ENCODE measurements at places on chromosomes 5 and 9.

DNA sequence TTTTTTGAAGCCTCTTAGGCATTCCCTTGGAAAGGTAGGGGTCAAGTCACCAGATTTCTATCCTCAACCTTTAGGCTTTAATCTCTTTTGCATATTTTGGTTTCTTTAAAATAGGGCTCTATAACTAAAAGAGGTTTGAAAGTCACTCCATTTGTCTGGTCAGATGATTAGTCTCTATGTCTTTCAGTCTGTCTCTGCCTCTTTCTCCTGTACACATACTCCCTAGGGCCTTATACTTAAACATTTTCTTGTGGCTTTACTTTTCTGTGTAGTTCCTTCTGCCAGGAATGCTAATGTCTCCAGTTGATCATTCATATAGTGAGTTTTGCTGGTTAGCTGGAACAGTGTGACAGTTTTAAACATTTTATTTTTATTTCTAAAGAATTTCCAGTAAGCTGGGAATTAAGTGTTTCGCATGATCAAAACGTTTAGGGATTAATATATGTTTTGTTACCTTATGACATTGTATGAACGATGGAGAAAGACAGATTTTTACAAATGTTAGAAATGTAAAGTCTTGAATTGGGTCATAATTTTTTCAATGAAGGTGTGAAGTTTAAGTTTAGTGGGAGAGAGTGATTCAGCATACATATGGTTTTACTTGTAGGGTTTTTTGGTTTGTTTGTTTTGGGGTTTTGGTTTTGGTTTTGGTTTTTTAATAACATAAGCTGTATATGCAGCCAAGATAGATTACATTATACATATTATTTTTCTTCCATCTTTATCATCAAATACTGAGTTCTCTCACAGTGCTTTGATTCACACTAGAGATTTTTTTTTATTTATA, 90.6 kb downstream of the ZCCHC7 start:
- no peak for DNase-seq

- DNase-seq = no peak
Observed at GRCh38 chr9:86529496-86530275, 175.5 kb upstream of the TUT7 start.

GRCh38 chr9:94164806-94165549, 80.7 kb downstream of the PTPDC1 start:
- DNase-seq = no peak

GRCh38 chr5:77300451-77300850, 90.0 kb downstream of the PDE8B start:
- DNase-seq = no peak

GRCh38 chr9:93262537-93263310, 78.8 kb downstream of the WNK2 start:
- no peak for DNase-seq

DNA sequence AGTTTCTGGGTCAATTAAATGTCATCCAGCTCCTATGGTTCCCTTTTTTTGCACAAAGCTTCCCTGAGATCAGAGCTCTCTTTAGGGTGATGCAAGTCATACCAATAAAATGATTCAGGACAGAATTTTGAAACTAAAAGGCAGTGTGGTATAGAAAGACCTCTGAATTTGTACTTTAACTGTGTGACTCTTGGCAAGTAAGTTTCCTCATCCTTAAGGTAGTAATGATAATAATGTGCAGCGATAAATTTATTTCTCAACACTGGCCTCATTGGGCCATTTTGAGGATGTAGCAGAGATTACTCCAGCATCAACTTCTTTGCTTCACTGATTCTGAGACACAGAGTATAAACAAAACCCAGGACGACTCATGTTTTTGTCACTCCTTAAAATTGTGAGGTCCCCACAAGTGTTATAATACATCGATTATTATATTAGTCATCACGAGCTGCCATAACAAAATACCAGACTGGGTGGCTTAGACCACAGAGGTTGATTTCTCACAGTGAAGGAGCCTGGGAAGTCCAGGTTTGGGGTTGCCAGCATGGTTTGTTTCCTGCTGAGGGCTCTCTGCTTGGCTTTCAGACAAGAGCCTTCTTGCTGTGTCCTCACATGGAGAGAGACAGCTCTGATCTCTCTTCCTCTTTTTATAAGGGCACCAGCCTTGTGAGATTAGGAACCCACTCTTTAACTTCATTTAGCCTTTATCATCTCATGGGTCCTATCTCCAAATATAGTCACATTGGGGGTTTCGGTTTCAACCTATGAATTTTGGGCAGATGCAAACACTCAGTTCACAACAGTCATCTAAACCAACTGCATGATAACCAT, 293.0 kb downstream of the ZNF608 start:
- DNase-seq = peak; percentile 16

GRCh38 chr5:56148453-56148971, 84.6 kb downstream of the ANKRD55 start:
- DNase-seq = peak; percentile 61

DNA sequence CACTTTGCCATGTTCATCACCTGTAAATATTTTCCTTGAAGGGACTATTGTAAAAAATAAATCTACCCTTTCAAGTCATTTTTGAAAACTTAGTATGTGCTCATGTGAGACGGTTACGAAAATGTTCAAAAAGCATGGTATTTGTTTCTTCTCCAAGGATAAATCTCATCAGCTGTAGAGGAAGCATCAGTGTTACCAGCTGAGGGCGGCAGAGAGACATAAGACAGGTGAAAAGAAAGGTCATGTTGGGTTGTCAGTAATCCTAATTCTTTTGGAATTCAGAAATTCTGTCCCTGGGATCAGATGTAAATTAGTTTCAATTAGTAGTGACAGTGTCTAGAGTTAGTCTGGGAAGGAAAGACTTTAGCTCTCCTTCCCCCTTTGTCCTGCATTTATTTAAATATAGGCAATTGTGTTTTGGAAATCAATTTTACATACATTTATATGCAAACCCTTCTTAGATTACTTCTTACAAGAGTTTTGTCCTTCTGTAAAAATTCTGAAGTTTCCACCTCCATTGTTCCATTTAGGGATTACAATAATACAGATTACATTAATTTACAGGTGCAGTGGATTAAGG, 791.9 kb upstream of the CDH6 start:
- DNase-seq = no peak

- no peak for DNase-seq
Observed at GRCh38 chr5:83404182-83404716, 67.3 kb upstream of the VCAN start.

- DNase-seq = no peak
Observed at GRCh38 chr9:13397661-13398060, 118.2 kb upstream of the MPDZ start.

DNA sequence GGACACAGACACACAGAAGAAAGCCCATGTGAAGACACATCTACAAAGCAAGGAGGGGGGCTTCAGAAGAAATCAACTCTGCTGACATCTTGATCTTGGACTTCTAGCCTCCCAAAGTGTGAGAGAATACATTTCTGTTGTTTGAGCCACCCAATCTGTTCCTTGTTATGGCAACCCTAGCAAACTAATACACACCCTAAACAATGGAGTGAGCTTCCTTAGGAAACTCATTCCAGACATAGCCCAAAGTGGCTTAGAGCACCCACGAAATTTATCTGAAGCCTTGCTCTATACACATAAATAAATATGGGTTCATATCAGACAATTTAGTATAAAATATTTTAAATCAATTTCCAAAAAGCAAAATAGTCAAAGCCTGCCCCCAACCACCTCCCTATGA, 7.6 kb upstream of the TBC1D2 start:
- DNase-seq = no peak

GRCh38 chr9:34143116-34143515, 16.6 kb upstream of the DCAF12 start:
- DNase-seq = no peak

- DNase-seq = no peak
Observed at GRCh38 chr5:61177716-61178115, 15.4 kb upstream of the SMIM15 start.

DNA sequence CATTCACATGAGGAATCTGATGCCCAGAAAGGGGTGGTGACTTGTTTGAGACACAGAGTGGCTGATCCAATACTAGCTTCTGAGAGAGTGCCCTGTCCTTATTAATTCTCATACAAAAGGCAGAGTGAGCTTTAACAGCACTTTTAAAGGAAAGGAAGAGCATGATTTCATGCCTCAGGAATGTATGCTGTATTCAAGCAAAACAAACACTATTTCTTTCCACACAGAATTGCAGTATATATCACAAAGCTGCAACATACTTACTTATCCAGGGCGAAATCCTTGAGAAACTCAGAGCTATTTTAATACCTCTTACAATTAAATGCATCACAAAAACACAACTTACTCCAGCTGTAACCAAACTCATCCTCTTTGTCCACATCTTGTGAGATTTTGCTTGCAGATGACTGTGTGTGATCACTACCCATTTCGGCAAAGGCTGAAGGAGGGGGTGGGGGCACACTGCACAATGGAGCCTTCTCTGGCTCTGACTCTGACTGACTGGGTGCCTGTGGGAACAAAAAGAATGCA, 139.8 kb downstream of the MPDZ start:
- no peak for DNase-seq

- no peak for DNase-seq
Observed at GRCh38 chr5:40198736-40199135, 481.0 kb upstream of the PTGER4 start.

DNA sequence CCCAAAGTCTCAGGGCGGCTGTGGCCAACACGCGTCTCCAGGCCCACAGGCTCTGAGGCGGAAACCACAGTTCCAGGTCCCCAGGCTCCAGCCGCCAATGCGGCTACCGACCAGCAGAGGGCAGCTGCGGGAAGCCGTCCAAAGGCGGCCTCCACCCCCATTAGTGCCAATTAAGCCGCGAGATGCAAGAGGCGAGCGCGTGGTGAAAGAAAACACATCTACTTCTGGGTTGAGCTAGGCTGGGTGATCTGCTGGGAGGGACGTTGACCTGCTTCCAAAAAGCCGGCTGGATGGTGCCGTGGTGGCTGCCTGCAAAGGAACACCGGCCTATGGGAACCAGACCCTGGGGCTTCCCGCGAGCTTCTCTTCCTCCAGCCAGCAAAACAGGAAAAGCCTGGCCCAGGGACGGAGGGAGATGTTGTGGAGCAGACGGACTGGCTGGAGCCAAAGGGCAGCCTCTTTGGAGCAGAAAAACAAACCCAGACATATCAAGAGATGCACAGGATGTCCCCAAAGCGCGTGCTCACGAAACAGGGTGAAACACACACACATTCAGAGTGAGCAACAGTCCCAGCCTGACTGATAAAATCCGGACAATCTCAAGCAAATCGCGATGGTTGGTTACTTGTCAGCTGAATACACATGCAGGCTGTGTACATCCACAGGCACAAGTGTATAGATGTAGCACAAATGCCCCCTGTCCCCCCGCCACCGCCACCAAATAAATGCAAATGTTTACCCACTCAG, 187.1 kb upstream of the BRINP1 start:
- peak; percentile 61 for DNase-seq

- DNase-seq = no peak
Observed at GRCh38 chr5:10233011-10233410, 16.7 kb downstream of the ATPSCKMT start.

GRCh38 chr5:107589520-107590193, 81.1 kb downstream of the EFNA5 start:
- no peak for DNase-seq

- no peak for DNase-seq
Observed at GRCh38 chr9:124386201-124386600, 29.0 kb downstream of the PSMB7 start.

DNA sequence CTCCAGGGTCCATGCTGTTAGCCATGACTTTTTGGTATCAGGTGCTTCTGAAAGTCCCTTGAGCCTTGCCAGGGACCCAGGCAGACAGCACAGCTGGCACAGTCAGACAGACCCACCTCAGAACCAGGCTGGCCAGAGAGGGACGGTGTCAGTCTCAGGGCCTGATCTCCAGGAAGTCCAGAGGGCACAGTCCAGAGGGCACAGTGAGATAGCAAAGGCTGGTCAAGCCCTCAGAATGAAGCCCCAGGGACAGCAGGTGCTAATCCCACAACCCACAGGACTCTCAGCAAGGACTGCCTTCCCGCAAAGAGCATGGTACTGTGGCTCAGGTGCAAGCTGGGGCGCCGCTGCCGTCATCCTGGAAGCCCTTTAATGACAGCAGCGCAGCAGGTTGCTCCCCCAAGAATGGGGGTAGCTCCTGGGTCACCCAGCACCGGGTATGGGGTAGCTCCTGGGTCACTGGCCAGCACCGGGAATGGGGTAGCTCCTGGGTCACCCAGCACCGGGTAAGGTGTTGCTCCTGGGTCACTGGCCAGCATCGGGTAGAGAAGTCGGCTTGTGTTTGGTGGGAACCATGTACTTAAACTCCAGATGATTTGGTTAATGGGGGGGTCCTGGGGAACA, 105.6 kb upstream of the PHYKPL start:
- DNase-seq = no peak

- DNase-seq = no peak
Observed at GRCh38 chr5:142906863-142907671, 136.9 kb downstream of the ARHGAP26 start.

GRCh38 chr9:78296201-78296892, 578 bp upstream of the PSAT1 start:
- peak; percentile 18 for DNase-seq

DNA sequence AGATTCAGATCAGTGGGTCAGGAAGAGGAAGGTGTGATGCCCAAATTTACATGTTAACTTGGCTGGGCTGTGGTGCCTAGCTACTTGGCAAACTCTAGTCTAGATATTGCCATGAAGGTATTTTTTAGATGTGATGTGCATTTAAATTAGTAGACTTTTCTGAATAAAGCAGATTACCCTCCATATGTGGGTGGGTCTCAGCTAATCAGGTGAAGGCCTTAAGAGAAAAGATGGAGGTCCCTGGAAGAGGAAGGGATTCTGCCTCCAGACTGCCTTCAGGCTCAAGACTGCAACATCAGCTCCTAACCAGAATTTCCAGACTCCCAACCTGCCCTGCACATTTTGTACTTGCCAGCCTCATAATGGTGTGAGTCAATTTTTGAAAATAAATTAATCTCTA, 115.8 kb downstream of the CEMIP2 start:
- DNase-seq = no peak

DNA sequence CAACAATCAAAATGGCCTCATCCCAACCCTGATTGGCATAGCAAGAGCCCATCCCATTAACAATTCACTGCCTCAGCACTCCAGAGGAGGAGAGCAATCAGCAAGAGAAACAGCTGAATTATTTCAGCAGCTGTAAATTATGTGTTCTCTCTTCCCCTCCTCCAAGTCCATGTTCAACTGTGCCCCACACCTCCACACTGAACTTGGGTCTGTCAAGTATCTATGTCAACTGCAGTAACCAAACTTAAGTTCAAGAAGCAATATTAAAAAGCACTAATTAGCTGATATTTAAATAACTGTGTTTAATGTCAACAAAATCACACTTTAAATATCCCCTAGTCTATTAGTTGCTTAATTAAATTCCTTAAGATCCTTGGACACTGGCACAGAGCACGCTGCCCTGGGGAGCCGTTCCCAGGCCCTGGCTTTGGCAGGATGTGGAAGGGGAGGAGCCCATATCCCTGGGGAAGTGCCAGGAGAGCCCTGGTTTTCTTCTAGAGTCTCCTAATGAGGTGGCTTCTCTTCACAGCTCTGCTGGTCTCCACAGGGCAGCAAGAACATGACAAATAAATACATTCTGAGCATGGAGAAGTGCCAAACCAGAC, 50.6 kb downstream of the SIL1 start:
- no peak for DNase-seq
